Dorsolateral prefrontal cortex (tissue), 122 donors: ENCODE measurements at places on chromosomes 13 and 19.

DNA sequence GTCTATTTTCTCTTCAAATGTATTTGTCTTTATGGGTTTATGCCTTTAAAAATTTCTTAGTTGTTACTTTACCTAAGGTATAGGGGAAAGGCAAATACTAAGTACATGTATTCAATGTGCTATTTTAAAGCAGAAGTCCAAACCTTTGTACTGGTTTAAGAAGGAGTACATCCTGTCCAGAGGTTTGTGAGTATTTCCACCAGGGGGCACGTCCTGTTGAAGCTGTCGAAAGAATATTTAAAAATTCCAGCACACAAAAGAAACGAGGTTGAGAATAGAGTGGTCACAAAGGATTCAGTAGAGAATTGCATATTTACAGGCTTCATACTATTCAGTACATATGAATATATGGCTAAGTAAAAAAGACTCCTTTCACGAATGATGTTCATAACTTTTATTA is 59.8 kb downstream of the URI1 start:
- DNase-seq = no peak

DNA sequence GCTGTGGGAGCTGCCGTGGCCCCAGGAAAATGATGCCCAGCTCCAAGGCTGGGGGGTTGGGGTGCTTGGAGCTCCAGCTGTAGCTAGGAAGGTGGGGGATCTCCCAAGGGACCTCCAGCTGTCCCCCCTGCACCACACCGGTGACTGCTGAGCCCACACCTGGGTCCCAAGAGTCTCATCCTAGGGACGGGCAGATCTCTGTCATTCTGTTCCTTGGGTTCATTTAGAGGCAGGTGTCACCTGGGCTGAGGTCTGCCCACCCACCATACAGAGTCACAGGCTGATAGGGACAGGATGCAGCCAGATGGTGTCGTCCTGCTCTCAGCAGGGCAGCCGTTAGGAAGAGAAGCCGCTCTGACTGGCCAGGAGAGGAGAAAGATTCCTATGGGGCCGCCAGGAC is 5.3 kb downstream of the F2RL3 start:
- no peak for DNase-seq

- DNase-seq = no peak
Observed at GRCh38 chr13:52459668-52460067, 4.4 kb downstream of the CKAP2 start.

GRCh38 chr19:50794074-50794875 is 4.1 kb downstream of the ACP4 start:
- no peak for DNase-seq

GRCh38 chr19:49210108-49210900 is 52.7 kb downstream of the TRPM4 start:
- DNase-seq = no peak

DNA sequence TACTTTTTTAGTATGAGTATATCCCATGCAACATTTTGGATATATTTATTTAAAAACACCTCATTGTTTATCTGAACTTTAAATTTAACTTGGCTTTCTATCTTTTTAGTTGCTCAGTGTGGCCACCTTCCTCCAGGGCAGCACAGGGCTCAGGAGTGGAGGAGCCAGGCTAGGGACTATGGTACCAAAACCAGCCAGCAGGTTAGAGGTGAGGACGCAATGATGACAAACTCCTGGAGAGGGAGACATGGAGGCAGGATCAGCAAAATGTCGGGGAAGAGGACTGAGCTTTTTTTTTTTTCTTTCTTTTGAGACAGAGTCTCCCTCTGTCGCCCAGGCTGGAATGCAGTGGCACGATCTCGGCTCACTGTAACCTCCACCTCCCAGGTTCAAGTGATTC is 29.6 kb upstream of the CALM3 start:
- DNase-seq = no peak

DNA sequence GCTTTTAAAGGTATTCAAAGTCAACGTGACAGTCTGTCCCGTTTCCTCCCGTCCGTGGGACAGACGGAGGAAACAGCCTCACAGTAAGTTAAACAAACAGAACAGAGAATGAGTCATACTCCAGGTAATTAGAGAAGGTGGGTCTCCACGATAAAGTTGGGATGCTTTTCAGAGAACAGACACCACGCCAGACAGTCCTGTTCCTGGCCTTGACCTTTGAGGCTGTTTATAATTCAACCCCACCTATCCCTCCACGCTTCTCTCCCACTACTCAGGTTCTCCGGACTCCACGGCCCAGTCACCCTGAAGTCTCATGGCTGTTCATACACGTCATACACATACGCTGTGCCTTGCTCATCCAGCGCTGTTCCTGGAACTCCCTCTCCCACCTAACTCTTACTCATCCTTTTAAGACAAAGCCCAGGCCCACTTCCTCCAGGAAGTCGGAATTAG is 42.5 kb downstream of the ARHGEF18 start:
- no peak for DNase-seq

DNA sequence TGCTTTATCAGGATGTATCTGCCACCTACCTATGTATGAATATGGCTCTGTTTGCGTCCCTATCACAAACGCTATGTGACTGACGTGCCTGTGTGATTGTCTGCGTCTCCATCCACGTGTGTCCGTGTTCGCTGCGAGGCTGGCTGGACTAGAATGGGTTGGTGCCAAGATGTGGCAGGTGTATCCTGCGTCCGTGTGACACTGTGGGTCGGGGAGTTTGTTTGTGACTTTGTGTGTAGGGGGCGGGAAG is 6.7 kb upstream of the HOOK2 start:
- no peak for DNase-seq

- peak; percentile 30 for DNase-seq
Observed at GRCh38 chr19:29528946-29529645, 3.3 kb downstream of the VSTM2B start.

GRCh38 chr19:19748249-19748938 is 15.5 kb upstream of the ZNF14 start:
- DNase-seq = no peak

DNA sequence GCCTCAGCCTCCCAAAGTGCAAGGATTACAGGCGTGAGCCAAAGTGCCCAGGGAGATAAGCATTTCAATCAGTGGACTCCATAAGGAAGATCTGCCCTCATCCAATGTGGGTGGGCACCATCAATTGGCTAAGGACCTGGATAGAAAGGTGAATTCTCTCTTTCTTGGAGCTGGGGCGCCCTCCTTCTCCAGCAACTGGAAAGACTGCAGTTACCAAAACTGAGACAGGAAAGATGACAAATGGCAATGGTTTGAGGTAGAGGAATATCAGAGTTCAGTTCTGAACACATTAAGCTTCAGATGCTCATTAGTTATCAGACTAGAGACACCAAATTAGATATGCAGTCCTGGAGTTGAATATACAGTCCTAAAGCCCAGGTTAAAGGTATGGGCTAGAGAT is 10.5 kb upstream of the ELF1 start:
- DNase-seq = no peak

DNA sequence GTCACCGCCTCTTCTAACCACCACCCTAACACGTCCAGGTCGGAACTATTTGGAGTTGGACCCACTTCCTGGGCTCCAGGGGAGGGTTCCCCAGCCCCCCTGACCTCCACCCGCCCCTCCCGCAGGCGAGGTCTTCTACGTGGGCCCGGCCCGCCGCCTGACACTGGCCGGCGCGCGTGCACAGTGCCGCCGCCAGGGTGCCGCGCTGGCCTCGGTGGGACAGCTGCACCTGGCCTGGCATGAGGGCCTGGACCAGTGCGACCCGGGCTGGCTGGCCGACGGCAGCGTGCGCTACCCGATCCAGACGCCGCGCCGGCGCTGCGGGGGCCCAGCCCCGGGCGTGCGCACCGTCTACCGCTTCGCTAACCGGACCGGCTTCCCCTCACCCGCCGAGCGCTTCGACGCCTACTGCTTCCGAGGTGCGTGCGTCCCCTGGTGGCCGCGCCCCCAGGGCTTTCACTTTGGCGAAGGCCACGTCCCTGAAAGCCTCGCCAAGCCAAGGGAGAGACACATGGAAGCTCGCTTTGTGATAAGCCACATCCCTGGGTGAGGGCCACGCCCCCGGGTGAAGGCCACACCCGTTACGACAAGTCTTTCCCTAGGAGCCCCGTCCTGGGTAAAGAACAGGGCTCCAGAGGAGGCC is 13.2 kb downstream of the NCAN start:
- no peak for DNase-seq

DNA sequence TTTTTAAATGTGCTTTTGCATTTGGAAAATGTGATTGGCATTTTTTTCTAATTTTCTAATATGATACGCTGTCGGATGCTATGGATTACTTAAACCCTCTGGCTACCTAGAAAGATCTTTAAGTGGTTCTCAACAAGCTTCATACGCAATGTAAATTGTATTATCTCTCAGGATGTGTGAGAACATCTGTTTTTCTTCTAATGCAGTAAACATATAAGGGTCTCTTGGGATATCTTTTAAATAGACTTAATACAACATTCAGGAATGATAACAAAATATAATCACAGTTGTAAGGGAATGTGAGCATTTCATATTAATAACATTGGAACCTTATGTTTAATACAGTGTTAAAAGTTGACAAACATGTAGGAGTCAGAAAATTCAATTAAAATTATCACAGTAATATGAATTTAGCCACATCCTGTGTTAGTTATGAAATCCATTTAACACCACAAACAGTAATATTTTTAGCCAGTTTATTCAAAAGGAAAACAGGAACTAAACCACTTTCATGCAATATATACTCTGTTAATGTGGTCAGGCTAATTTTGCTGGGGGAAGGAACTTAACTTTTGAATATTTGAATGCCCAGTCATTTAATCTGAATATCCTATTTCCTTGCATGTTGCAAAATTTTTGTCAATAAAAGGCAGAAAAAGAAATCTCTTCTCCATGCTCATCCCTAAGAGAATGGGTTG is 15.0 kb upstream of the ALOX5AP start:
- no peak for DNase-seq

DNA sequence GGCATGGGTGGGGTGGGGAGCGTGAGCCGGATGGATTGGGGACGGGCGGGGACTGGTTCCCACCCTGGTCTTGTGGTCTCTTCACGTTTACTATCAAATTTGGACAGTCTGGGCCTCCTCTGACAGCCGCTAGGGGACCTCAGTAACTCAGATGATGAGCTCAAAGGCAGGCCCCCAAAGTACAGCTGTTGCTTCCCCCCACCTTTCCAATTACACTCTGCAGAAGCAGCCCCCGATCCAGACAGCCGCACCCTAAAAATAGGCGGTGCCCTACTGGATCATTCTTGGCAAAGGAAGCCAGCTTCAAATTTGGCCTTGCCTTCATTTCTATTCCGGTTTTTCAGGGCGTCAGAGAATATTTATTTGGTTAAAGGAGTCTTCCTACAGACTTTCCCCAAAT is 1.9 kb upstream of the FOXO1 start:
- no peak for DNase-seq
